Kidney (tissue), 22 donors: ENCODE measurements at places on chromosomes 7 and 10.

GRCh38 chr10:35449944-35450343, 113.6 kb downstream of the CCNY start:
- DNase-seq: no peak

- peak; percentile 83 for DNase-seq
Measured at GRCh38 chr10:97553575-97554031, 19.0 kb upstream of the ANKRD2 start.

- DNase-seq: peak; percentile 49
Measured at GRCh38 chr7:151895631-151896031, 18.7 kb upstream of the PRKAG2 start.

DNA sequence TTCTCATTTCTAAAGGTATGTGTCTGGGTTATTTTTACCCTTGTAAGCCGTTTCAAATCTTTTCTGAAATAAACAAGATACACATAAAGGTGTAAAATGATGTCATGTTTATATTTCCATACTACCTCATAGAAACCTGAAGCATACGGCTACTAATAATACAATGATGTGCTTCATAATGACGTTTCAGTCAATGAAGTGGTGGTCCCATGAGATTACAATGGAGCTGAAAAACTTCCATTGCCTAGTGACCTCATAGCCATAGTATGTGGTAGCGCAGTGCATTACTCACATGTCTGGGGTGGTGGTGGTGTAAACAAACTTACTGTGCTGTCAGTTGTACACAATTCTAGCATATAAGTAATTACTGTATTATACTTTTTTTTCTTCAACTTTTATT, 24.9 kb downstream of the EPDR1 start:
- no peak for DNase-seq

DNA sequence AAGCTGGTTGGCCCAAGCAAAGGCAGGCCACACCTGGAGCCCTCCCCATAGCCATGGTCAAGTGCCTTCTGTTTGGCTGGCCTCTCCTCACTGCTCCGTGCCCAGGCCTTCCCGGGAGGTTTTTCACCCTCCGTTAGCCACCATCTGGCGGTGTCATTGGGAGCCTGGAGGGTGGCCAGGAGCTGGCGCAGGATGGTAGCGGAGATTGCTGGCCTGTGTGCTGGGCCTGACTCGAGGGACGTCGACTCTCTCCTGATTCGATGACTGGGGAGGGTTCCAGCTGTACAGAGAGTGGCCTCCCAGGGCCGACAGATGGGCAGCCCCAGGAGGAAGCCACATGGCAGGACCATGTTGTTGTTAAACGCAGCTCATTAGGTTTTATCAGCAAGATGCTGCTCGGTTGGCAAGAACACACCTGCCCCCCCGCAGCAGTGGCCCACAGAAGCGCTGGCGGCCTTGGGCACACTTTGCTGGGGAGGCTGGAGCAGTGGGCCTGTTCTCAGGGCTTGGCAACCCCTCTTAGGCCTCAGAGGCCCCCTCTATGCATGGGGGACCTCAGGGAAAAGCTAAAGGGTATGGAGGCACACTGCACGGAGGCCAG, 64.0 kb upstream of the CACUL1 start:
- no peak for DNase-seq

DNA sequence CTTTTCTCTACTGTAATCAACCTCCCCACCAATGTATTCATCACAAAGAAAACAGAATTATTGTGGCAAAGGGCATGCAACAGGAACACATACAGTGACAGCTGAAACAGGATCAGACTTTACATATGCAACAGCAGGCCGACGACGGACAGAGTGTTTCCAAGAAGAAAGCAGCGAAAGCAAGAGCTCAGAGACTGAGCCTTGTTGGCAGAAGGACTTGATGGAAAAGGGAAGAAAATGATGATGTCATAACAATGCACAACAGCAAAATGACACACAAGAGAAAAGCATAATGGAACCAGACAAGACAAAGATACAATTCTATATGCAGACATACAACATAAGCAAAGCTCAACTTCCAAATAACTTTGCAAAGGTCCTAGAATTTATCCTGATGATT, 106.5 kb downstream of the ARHGAP12 start:
- DNase-seq: no peak

GRCh38 chr10:103932971-103933370, 15.0 kb upstream of the STN1 start:
- DNase-seq: no peak

- DNase-seq: no peak
Measured at GRCh38 chr7:137835486-137836112, 11.2 kb downstream of the DGKI start.
